LHCN-M2 (cell line): ENCODE measurements at places on chromosomes 11 and 22. TPM values are rescaled to one million over a fixed set of nuclear protein-coding genes. Genes with fewer than 3 reads are reported as not detected.
A peak's percentile ranks its signal among the peaks of the same experiment; 100 is the strongest.

DNA sequence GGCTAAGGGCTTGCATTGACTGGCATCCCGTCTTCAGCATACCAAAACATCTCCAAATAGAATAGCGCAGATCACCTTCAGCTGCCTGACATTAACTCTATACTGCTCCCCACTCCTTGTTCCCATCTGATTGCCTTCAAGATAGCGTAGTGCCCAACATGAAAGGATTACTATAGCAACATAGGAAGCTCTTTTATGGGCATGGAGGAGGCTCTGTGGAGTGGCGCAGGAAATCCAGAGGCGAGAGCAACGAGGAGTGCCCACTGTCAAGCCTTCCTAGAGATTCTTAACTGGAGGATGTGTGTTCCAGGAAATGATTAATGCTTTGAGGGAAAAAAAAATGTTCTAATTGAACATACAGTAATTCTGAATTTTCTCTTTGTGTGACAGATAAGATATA, 213.3 kb downstream of the CADM1 start:
- no peak for DNase-seq

DNA sequence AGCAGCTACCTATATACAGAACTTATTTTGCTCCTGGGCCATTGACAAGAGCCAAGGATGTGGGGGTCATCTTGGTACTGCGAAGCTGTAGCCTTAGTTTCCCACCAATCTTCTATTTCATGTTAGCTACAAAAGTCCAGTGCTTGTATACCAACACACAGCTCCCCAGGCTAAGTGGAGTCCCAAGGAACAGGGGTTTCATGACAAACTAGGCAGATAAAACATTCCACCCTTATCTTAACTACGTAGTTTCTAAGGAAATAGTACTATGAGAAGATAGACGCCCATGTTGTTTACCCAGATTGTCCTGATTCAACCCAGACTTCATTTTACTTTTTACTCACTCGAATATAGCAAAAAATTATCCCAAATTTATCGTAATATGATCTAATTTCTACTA, 218.5 kb downstream of the DYNC2H1 start:
- no peak for DNase-seq

GRCh38 chr11:69655479-69656428, 14.8 kb downstream of the CCND1 start:
- DNase-seq, result peak; percentile 51

The MPZL3 gene
- 0.06 TPM in 1 of 2 replicates, not detected in the other for total RNA-seq

The RIMBP3C gene
- total RNA-seq, result 1.4 and 1.8 TPM in 2 replicates

The SCN4B gene
- total RNA-seq, result not detected in 2 replicates

The SGSM1 gene
- not detected in 2 replicates for total RNA-seq

The NUP160 gene
- total RNA-seq, result 13.9 and 18.5 TPM in 2 replicates

DNA sequence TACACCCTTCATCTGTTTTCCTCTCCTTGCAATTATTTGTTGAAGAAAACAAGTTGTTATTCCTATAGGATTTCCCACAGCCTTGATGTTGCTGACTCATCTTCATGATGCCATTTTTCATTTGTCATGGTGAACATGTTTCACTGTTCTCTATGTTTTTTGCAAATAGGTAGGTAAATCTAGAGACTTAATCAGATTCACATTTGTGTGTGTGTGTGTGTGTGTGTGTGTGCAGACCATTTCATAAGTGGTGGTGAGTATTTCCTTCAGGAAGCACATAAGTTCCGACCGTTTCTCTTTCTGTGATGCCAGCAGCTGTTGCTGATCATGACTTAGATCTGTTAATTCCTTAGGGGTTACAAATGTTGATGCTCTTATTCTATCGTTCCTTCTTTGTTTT, 80.3 kb upstream of the IZUMO1R start:
- peak; percentile 69 for DNase-seq

DNA sequence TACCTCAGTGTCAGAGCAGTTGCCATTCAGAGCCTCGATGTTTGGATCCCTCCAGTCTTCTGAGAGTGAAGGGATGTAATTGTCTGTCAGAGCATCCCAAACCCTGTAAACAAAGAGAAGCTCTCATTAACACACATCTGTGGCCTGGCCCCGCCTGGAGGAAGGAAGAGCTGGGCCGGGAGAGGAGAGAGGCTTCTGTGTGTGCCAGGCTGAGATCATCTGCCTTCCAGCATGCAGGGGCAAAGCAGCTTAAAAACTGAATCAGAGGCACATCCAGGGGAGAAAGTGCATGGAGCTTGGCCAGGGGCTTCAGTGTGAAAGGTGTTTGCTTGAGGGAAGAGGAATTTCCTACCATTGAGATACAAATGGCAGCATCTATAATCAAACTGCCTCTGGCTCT, 14.5 kb downstream of the FEZ1 start:
- no peak for DNase-seq

GRCh38 chr11:21771097-21771496, 421.8 kb upstream of the ANO5 start:
- DNase-seq, result no peak

DNA sequence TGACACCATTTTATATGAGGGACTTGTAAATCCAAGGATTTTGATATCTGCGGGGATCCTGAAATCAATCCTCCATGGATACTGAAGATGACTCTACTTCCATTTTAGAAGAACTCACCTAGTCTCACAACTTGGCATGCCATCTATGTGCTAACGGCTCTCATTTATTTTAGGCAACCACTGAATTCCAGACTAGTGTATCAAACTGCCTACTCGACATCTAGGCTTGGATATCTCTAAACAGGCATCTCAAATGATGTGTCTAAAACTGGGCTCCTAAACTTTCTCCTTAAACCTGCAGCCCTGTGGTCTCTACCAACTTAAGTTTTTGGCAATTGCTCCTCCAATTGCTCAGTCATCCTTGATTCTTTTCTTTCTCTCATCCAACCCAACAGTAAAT, 31.2 kb upstream of the CLNS1A start:
- DNase-seq, result peak; percentile 21

The OR8G5 gene
- total RNA-seq, result not detected in 2 replicates

The MAP4K2 gene
- 10.8 and 11.3 TPM in 2 replicates for total RNA-seq

The LMO2 gene
- total RNA-seq, result 0.83 and 3.4 TPM in 2 replicates

The SCGB1D2 gene
- not detected in 2 replicates for total RNA-seq

DNA sequence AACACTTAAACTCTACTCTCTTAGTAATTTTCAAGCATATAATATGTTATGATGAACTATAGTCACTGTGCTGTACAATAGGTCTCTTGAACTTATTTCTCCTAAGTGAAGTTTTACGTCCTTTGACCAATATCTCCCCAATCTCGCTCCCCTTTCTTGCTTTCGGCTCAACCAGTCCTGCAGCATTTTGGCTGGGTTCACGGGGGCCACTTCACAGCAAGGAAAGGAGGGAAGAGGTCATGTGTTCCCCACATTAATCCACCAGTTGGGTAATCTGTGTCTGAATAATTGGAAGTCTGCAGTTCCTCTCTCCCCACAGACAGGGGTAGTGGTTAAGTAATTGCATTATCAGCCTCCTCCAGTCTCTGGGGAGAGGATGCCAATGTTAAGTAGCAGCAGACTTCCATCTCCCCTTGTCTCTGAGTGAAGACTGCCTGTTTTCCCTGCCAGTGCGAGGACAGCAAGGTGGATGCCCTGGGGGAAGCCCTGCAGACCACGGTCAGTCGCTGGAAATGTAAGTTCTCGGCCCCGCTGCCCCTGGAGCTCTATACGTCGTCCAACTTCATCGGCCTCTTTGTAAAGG, 59.2 kb upstream of the CRTAM start:
- peak; percentile 21 for DNase-seq

DNA sequence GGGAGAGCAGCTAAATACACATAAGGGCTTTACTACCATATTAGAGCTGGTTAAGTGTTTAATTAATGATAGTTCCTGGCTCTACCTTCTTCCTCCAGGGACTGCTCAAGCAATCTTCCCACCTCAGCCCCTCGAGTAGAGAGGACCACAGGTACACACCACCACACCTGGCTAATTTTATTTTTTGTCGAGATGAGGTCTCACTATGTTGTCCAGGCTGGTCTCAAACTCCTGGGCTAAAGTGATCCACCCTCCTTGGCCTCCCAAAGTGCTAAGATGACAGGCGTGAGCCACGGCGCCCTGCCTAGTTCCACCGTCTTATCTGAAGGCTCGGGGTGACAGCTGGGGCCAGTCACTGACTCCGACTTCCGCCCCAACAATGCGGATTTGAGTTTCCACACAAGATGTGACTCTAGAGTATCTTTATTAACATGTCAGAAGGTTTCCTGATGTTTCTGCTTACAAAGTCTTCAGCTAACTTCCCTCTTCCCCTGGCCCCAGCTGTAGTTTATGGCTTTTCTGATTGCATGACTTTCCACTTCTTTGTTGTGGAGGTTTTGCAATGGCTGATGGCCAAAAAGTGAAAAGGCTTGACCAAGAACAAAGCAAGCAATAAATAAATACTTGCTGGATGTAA, 16.8 kb downstream of the TPST2 start:
- no peak for DNase-seq

DNA sequence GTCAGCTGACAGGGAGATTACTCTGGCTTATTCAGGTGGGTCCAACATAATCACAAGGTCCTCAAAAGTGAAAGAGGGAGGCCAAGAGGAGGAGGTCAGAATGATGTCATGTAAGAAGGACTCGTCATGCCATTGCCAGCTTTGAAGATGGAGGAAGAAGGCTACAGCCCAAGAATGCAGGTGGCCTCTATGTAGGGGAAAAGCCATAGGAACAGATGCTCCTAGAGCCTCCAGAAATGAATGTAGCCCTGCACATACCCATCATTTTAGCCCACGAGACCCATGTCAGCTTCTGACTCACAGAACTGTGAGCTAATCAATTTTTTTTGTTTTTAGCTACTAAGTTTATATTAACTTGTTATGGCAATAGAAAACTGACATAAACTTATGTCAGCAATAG, 171.1 kb downstream of the DBX1 start:
- DNase-seq, result no peak

The SMC1B gene
- total RNA-seq, result not detected in 2 replicates

- no peak for DNase-seq
Measured at GRCh38 chr11:34443136-34443535, 4.4 kb downstream of the CAT start.

DNA sequence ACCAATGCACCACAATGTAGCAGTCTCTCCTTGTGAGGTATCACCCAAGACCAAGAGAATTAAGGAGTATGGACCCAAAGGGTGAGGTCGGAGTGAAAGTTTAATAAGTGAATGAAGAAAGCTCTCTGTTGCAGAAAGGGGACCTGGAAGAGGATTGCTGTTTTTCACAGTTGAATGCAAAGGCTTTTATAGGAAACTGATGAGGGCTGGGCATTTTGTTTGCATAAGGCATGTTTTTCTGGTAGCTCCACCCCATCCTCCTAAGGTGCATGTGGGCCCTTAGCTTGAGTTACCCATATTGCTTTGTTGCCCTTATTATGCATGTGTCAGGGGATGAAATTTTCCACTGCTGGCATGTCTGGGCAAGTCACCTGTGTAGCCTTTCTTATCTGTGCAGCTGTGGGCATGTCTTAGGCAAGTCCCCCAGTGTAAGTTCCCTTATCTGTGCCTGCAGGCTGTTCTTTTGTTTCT, 64.7 kb downstream of the BDNF start:
- DNase-seq, result no peak

DNA sequence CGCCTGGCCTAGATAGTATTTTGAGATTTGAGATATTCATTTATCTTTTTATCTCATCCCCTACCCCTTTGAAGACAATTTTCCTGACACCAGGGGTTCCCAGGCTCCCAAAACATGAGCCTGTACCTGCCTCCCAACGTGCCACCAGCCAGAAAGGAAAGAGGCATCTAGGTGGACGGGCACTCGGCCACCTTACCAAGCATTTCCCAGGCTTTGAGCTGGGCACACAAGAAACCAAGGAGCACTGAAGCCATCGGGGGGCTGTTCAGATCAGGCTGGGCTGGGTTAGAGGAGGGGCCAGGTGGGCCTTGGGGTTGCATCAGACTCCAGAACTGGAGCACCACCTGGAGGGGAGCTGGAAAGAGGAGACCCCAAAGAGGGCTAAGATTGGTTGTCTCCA, 28.5 kb upstream of the BAIAP2L2 start:
- DNase-seq, result no peak

DNA sequence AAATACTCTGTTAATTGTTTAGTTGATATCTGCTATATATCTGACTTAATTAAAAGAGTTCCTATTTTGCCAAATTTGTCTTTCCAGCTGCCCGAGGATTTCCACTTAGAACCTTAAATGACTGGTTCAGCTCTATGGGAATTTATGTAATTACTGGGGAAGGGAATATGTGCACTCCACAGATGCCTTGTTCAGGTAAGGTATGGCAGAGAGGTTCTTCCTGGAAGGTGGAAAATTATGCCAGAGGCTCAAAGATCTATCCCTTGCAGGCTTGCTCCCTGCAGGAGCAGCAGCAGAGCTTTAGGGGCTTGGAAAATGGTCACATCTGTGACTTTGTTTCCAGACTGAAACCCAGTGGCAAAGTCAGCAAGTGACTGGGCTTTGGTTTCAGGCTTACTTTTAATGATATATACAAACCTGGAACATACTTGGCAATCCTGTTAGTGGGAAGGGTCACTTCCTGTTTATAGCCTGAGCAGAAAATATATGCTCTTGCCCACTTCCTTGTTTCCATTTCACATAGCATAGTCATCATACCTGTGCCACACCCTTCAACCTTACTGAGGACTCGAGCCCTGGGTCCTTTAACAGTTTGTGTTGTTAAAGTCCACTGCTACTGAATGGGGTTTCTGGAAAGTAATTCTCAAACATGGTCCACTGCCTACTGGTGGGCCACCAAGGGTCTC, 23.7 kb downstream of the WBP2NL start:
- DNase-seq, result no peak

The RTN4RL2 gene
- total RNA-seq, result 0.23 and 0.38 TPM in 2 replicates

The C11orf86 gene
- not detected in 2 replicates for total RNA-seq

GRCh38 chr11:25939691-25940090, 392.2 kb upstream of the ANO3 start:
- DNase-seq, result no peak

GRCh38 chr11:115900111-115900510, 395.9 kb upstream of the CADM1 start:
- no peak for DNase-seq

The CCDC117 gene
- 18.3 and 20.5 TPM in 2 replicates for total RNA-seq

The CST6 gene
- total RNA-seq, result not detected in 2 replicates

The CDCA5 gene
- total RNA-seq, result 48.0 and 62.1 TPM in 2 replicates

DNA sequence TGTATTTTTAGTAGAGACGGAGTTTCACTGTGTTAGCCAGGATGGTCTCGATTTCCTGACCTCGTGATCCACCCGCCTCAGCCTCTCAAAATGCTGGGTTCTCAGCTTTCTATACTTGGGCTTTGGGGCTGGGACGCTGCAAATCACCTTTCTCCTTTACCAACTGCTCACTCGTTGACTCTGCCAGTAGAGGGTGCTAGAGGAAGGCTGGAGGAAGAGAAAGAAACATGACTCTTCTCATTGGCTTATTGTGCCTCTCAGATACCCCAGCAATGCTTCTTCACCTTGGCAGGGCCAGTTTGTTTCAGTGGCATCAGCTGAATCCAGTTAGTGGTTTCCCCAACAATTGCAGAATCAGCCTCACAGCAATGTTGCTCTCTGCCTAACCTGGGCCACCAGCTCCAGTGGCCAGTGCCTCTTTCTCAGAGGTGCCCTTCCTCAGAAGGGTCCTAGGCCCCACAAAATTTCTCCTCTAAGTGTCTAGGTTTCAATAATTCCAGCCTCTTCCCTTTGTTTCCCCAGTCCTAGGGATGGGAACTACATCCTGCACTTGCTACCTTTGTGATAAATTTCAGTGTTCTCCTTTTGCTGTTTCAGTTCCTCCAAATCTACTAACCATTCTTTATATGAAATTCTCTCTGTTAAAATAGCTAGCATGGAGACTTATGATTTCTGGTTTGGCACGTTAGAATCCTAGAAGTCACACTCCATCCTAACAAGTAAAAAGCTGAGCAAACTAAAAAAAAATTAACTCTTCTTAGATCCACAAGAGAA, 71.5 kb upstream of the VSTM5 start:
- DNase-seq, result peak; percentile 65

GRCh38 chr11:88355887-88356286, 18.4 kb upstream of the CTSC start:
- no peak for DNase-seq
